Activated CD8-positive, alpha-beta memory T cell treated with anti-CD3 and anti-CD28 coated beads for 24 hours (primary cell): ENCODE measurements at places on chromosomes 2 and 18.

DNA sequence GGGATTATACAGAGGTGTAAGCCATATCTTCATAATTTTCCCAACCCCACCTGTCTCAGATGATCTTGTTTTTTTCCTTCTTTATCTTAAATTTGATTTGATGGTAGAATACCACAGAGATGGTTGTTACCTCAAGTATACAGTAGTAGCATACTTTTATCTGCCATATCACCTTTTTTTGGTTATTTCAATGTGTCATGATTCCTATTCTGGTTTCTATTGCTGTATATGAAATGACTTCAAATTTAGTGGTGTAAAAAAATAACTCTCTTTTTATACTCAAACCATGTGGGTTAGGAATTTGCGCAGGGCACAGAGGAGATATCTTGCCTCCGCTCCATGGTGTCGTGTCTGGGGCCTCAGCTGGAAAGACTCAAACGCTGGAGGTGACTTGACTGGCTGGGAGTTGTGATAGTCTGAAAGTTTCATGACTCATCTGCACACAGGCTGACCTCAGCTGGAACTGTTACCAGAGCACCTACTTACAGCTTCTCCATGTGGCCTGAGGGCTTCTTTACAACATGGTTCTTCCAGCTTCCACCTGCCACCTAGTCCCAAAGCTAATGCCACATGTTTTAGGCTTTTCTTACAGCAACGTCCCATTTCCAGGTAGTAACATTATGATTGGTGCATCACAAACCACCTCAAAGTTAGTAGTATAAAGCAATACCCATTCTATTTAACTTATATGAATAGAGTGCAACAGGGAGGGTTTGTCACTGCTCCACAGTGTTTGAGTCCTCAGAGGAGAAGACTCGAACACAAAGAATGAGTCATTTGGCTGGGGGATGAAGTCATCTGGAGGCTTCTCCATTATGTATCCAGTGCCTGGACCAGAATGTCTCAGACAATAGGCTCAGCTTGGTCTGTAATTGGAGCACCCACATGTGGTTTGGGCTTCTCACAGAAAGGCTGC lies 82.3 kb upstream of the XPO1 start:
- DNase-seq = no peak

GRCh38 chr2:11175293-11175795 lies 20.1 kb downstream of the SLC66A3 start:
- DNase-seq = no peak

- no peak for DNase-seq
These were observed 165.7 kb downstream of the RTP5 start for GRCh38 chr2:242034996-242035814.

DNA sequence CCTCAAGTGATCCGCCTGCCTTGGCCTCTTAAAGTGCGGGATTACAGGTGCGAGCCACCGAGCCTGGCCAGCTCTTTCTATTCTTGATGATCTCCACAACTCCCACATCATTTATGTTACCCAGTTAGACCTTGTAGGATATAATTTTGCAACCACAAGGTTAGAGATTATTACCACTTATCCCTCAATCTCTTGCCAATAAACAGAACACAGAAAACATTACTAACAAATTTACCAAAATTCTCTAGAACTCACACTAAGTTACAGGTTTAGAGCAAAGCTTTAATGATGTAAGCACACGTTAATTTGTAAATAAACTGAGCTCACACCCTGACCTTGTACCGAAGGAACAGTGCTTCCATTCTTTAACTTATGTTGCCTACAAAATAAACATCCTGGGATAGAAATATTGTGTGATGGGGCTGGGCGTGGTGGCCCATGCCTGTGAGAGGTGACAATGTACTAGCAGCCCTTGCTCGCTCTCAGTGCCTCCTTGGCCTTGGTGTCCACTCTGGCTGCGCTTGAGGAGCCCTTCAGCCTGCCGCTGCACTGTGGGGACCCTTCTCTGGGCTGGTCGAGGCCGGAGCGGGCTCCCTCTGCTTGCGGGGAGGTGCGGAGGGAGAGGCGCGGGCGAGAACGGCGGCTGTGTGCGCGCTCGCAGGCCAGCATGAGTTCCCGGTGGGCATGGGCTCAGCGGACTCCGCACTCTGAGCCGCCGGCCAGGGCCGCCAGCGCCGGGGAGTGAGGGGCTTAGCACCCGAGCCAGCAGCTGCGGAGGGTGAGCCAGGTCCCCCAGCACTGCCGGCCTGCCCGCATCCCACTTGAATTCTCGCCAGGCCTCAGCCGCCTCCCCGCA lies 42.1 kb upstream of the ITSN2 start:
- DNase-seq = no peak

DNA sequence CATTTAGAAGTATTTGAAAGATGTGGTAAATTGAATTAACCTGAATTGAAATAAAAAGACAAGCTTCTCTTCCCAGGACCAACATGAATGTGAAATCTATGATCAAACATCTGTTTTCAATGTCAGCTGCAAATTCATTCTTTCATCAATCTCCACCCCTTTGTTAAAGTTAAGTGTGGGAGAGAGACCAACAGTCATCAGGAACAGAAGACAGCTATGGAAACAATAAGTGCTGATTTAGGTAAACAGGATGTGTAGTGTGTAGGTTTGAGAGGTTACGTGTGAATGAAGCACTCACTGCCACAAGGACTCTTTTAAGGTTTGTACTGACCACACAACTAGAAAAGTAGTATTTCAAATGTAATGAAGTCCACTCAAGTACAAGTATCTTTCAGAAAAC lies 1659.8 kb upstream of the CELF4 start:
- no peak for DNase-seq

DNA sequence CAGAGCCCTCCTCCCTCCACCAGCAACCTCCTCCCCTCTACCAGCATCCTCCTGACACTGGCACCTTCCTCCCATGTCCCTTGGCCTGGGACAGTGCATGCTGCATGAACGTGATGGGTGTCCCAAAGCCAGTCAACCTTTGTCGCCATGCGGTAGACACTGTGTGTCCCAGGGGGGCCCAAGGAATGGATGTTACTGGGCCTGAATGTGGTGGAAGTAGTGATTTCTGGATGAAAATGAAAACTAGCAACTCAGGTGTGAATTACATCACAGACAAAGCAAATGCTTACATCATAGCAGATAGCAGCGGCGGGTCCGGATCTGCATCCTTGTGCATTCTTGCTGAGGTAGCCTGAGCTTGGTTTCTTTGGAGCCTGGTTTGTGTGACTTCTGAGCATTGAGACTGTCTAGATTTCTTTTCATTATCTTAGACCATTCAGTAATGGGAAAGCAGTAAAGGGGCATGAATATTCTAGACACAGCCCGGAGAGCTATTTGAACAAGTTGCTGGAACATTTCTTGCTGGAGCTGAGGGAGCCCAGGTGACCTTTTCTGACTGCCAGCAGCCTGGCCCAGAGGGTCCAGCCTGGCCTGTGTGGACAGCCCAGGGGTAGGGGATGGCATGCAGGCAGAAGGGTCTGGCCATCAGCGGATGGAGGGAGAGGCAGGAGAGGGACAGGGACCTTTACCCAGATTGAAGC lies 100.4 kb downstream of the FAM210A start:
- DNase-seq = no peak

DNA sequence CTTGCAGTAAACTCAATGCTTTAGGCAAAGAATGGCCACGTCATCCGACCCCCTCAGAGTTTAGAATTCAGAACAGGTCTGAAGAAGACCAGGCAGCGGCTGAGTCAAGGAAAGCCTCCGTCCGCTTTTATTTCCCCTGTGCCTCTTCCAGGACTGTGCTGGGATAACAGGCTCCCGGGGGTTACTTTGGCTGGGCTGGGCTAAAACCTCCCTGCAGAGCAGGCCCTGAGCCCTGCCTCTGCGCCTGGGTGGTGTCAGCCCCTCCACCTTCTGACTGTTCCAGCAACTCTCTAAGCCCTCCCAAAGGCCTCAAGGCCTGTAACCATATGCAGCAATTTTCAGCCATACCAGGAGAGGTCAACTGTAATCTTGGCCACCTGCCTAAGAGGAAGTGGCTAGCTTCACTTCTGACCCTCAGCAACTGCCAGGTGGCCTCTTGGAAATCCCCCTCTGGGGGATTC lies 166.5 kb downstream of the RPIA start:
- no peak for DNase-seq

GRCh38 chr2:217451666-217452065 lies 551.1 kb downstream of the TNS1 start:
- DNase-seq = no peak

DNA sequence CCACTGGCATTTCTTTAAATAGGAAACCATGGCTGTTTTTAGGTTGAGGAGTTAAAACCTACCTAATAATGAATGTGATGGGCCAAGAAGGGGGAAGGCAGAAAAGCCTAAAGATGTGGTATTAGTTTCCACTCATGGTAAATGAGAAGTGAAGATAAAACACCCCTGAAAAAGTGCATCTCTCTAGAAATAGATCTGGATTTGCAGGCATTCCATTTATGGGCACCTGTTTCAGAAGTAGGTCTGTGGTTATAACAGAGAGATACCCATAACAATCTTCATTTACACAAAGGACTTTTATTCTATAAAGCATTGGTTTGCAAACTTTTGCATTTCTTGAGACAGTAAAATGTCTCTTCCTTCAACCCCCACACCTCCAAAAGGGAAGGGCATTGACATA lies 62.1 kb downstream of the PRKCE start:
- no peak for DNase-seq

- DNase-seq = no peak
These were observed 329.9 kb downstream of the HRH4 start for GRCh38 chr18:24790347-24790746.

DNA sequence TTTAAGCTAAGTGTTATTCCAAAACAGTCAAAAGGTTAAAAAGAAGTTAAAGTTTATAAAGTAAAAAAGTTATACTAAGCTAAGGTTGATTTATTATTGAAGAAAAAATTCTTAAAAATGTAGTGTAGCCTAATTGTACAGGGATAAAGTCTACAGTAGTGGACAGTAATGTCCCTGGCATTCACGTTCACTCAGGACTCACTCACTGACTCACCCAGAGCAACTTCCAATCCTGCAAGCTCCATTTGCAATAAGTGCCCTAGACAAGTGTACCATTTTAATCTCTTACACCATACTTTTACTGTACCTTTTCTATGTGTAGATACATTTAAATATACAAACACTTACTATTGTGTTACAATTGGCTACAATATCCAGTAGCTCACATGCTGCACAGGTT lies 86.1 kb downstream of the CACNB4 start:
- DNase-seq = no peak

- DNase-seq = no peak
These were observed 19.7 kb upstream of the EMILIN2 start for GRCh38 chr18:2827061-2827460.

GRCh38 chr2:19124135-19124534 lies 234.3 kb downstream of the OSR1 start:
- DNase-seq = no peak

- no peak for DNase-seq
These were observed 33.0 kb upstream of the DLX1 start for GRCh38 chr2:172052000-172052983.

GRCh38 chr2:27145682-27146081 lies 3.1 kb upstream of the TCF23 start:
- DNase-seq = no peak

- no peak for DNase-seq
These were observed 33.4 kb downstream of the FBXO36 start for GRCh38 chr2:229955663-229956062.

- DNase-seq = no peak
These were observed 45.2 kb downstream of the ACVR1 start for GRCh38 chr2:157830696-157831570.

DNA sequence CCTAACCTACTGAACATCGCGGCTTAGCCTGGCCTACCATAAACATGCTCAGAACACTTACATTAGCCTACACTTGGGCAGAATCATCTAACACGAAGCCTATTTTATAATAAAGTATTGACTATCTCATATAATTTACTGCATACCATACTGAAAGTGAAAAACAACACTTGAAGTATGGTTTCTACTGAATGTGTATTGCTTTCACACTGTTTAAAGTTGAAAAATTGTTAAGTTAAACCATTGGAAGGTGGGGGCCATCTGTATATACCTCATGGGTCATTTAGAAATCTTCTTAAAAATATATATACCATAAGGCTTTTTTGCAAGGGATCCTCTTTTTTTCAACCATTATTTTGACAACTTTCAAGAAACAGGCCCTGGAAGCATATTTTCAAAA lies 16.5 kb downstream of the RNF149 start:
- DNase-seq = no peak

- DNase-seq = no peak
These were observed 37.7 kb upstream of the TBC1D8 start for GRCh38 chr2:101188683-101189405.

DNA sequence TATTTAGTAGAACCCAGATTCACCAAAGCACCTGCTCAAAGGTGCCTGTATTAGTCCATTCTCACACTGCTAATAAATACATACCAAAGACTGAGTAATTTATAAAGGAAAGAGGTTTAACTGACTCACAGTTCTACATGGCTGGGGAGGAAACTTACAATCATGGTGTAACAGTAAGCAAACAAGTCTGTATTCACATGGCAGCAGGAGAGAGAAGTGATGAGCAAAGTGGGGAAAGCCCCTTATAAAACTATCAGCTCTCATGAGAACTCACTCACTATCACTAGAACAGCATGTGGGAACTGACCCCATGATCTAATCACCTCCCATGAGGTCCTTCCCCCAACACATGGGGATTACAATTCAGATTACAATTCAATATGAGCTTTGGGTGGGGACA lies 28.0 kb upstream of the DDX18 start:
- DNase-seq = no peak

DNA sequence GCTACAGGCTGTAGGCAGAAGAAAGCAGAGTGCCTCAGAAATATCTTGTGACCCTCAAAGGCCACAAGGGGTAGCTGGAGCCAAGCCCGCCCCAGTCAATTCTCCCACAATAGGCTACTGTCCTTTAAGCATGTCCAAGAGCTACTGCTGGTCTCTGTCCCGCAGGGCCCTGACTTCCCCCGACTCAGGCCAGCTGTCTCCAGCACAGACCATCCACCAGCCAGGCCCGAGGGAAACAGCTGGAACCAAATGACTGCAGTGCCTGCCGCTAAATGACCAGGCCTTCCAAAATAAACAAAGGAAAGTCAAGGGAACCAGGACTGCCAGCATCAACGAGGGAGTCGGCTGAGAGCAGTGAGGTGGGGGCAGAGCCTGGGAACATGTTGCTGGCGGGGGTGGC lies 36.7 kb downstream of the MCFD2 start:
- DNase-seq = no peak

DNA sequence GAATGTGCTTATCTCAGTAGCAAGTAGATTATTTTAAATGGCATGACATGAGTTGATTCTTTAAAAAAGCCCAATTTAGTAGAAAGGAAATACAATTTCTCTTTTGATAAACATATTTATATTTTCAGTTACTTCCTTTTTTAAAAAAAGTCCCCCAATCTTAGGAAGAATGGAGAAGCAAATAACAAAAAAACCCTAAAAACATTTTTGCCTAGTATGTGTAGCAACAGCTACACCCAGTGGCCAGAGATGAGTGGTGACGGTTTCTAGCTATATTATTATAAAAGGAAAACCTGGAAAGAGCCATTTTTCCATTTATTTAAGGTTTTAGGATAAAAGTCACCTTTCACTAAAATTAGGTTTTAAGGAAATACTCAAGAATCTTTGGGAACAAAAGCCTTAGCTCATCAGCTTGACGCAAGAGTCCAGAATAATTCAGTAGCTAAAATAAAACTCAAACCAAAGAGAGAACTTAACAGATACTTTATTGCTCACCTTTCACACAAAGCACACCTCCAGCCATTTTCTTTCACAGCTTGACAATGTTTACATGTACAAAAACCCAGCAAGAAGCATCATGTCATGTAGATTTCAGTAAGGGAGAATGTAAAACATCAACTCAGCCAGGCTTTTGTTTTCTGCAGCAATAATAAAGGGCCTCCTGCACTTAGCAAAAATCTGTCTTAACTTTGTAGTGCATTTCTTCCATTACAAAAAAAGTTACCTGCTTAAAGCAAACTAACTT lies 15.7 kb downstream of the FAM98A start:
- no peak for DNase-seq
